ENCODE measurements at places on chromosomes 1 and 21. TPM values are rescaled to one million over a fixed set of nuclear protein-coding genes. Genes with fewer than 3 reads are reported as not detected.
A peak's percentile ranks its signal among the peaks of the same experiment; 100 is the strongest.

DNA sequence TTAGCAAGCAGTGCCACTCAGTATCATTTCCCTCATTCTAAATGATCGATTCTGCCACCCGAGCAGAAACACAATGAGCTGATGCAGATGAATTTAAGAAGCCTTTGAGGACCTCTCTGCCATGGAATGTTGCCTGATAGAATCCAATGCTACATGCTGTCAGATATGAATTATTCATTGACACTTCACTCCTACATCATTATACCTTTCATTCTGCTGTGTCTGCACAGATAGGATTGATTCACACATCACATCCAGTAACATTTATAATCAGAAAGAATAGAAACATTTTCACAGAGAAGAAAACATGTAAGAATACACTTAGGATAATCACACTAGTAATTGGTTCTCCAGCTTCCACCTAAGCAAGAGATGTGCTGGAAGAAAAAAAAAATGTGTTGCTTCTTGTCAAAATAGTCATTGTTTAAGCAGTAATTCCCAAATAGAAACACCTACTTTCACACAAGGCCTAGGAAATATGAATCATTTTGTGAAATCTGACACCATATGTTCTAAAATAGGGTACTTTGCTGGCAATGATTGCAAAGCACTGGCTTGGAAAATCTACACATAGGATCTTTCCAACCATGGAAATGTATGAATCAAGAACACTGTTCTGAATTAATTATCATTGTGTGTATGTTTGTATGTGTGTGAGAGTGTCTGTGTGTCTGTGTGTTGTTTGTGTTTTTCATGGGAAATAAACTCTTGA lies 110.1 kb downstream of the GRIK1 start:
- no peak for DNase-seq

DNA sequence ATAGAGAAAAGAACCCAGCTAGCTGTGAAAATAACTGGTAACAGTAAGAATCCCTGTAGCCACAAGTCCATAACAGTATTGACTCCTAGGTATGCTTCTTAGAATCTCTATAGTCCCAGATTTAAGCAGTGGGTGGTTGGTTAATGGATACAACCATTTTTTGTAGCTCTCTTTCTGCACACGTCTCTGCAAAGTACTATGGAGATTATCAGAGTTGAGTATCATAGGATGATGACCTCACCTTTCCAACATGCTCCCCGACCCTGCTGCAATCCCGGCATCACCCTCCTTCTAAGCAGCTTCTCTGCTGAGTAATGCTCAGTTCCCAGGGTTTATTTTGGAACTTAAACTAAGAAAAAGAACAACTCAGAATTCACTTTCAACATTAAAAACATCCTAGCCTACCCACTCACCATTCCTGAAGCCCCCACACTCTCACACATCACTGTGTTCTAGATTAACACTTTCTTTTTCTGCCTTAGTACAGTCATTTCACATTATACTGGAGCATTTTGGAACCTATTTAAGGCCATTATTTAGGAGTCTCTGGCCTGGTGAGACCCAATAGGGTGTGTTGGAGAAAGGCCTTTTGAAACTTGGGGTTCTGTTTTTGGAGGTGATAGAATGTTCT lies 2.7 kb downstream of the MLLT11 start:
- DNase-seq: no peak

DNA sequence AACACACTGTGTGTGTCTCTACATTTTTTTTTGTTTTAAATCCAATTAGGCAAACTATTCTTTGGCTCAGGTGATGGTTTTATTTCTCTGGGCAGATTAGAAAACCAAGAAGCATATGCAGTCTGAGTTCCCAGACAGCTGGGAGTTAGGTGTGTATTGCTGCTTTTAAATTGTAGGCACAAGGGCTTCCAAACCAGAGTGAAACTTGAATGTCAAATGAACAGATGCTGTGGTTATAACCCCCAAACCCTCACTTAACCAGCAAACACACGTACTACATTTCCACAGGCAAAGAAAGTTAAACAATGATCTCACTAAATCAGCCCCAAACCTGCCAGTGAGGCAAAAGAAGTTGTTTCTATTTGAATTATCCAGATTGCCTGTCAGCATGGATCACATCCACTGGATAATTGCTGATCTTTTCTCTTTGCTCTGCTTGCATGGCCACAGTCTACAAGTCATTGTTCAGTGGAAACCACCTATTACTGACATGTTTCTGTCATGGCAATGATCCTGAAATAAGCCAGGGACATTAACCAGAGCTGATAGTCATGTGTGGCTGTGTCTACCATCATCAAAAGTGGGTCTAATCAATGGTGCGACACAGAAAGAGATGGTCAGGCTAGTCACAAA lies 576.5 kb upstream of the PLXNA2 start:
- no peak for DNase-seq

DNA sequence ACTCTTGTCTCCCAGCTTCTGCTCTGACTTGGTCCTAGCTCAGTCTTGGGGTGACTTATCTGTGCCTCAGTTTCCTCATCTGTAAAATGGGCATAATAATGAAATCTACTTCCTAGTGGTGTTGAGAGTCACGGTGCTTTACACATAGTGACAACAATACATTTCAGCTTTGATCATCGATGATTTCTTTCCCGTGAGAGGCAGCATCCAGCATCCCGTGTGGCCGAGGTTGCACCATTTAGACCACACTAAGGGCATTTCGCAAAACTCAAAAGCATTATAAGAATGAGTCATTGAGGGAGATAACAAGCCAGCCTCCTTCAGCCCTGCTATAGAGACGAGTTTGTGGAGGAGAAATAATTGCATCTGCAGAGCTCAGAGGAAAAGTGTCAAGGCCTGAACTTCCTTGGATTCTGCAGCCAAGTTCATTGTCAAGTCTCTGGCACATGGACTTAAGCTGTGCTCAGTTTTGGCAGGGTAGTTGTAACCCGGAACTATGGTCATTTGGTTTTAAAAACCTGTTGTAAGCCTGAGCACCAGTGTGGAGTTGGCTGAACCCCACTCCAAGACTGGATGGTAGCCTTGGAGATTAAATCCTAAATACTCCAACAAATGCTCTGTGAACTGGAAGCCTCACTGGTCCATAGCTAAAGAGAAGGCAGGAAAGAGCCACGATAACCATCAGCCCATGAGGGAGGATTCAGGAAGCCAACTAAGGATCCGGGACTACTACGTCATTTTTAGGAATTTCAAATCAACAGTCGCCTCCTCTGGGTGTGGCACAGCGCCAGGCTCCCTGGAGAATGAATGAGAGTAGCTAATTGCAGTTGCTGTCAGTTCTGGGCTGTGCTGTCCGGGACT lies 64.2 kb downstream of the TCP10L start:
- peak; percentile 94 for DNase-seq

- DNase-seq: peak; percentile 26
Measured at GRCh38 chr1:199954699-199955098, 72.8 kb upstream of the NR5A2 start.

DNA sequence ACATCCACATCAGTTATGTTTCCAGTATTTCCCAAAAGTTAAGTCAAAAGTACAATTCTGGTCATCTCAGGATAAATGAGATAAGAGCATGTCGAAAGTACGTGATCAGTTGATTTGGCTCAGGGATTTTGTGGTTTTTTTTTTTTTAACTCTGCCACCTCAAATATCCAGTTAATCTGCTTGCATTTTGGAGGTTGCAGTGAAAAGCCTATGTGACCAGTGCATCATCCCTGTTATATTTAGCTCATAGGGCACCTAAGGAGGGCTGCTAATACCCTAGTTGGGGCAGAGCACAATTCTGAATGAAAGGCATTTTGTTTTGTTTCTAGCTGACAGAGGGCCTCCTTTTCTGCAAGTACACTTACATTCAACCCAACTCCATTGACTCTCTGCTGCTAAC lies 31.7 kb upstream of the RGS16 start:
- no peak for DNase-seq

GRCh38 chr1:15788624-15789301 lies 18.7 kb downstream of the UQCRHL start:
- DNase-seq: no peak

- no peak for DNase-seq
Measured at GRCh38 chr1:2494323-2494693, 18.2 kb downstream of the PLCH2 start.

GRCh38 chr1:239126884-239127283 lies 259.5 kb upstream of the CHRM3 start:
- no peak for DNase-seq

GRCh38 chr1:232382671-232383070 lies 247.3 kb downstream of the SIPA1L2 start:
- DNase-seq: no peak

DNA sequence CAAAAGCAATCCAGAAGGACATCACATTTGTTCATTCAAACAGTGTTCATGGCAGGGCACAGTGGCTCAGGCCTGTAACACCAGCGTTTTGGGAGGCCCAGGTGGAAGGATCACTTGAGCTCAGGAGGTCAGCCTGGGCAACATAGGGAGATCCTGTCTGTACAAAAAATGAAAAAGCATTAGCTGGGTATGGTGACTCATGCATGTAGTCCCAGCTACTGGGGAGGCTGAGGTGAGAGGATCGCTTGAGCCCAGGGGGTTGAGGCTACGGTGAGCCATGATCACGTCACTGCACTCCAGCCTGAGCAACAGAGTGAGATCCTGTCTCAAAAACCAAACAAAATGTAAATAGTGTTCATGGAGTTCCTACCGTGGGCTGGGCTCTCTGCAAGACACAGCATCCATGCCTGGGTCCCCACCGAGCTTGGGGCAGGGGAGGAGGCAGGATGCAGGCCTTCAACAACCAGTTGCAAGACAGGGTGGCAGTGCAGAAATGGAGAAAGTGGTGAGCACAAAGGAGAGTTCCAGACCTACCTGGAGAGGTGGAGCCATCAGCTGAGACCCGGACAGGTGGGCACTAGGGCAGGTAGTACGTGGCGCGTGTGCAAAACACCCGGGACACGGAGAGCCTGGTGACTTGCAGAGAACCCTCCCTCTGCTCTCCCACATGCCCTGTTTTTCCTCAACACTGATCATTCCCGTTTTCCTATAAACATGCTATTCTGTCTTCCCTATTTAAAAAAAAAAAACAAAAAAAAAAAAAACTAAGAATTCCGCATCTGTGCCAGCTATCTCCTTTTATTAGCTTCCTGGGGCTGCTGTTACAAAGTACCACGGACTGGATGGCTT lies 138.9 kb downstream of the TOMM20 start:
- no peak for DNase-seq

- no peak for DNase-seq
Measured at GRCh38 chr1:54095546-54096226, 42.3 kb downstream of the TCEANC2 start.

DNA sequence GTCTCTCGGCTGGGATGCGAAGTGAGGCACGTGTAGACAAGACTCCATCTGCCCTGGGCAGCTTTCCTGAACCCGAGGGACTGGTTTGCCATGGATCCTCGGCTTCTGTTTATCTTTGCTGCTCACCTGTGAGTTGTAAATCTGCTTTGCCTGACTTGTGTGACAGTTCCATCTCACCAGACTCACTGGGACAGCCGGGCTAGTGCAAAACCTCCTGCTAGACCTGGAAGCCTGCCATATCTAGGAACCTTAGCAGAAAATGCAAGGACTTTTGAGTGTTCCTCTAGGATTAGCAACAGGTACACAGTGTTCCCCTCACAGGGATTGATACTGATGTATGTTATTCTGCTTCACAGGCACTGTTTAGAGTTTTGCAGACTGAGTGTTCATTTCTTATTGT lies 218.6 kb downstream of the URB2 start:
- DNase-seq: no peak

- no peak for DNase-seq
Measured at GRCh38 chr1:113941245-113941559, 12.1 kb downstream of the HIPK1 start.

DNA sequence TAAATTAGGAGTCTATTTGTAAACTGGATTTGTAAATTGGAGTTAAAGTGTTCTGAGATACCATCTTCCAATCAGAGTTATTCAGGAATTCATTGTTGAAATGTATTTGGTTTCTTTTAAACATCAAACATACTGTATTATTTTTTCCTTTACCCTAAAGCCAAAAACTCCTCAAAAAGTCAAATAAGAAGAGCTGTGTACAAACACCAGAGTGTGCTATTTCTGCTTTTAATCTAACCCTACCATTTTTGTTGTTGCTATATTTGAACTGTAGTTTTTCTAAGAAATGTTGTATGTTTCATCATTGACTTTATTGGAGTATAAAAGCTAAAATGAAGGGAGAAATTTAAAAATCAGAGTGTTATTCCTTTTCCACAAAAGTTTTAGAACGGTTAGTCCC lies 35.8 kb downstream of the SLC30A7 start:
- no peak for DNase-seq

- peak; percentile 34 for DNase-seq
Measured at GRCh38 chr1:235253219-235253962, 74.6 kb downstream of the ARID4B start.

DNA sequence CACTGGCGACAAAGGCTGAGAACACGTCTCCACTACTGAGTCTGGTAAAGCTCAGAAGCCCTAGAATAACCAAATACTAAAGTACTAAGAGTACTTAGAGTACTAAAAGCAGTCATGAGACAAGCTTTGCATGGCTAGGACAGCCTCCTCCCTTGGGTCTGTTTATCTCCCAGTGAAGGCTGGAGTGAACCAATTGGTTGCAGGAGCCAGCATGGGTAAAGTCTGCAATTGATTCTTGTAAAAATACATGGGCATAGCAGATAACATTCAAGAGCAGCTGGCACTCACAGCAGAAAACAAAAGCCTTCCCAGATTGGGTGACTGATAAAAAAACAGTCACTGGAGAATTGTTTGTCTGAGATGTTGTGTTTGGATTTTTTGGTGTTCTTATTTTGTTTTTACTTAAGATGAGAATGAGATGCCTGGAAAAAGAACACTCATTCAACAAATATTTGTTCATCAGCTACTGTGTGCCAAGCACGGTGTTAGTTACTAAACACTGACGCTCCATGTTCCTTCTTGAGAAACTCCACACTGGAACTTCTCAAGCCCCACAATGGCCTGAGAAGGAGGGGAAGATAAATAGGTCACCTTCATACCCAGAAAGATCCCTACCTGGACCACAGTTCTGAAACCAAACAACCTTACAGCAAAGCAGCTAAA lies 3.7 kb downstream of the IRF6 start:
- DNase-seq: no peak

DNA sequence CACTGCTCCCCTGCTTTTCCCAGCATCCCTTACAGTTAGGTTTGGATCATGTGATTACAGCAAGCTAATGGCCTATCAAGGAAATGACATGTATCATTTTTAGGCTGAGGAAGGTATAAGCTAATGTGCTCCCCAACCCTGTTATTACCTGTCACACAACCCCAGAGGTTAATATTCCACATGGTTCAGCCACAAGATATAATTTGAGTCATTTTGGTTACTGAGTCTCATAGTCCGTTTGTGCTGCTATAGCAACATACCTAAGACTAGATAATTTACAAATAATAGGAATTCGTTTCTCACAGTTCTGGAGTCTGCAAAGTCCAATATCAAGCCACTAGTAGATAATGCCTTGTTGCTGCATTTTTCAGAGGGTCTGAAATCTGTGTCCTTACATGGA lies 29.1 kb upstream of the SLC16A1 start:
- DNase-seq: no peak

GRCh38 chr1:1591452-1591851 lies 8.5 kb downstream of the FNDC10 start:
- no peak for DNase-seq

- no peak for DNase-seq
Measured at GRCh38 chr1:11629184-11630016, 24.8 kb downstream of the FBXO2 start.

The SLC25A33 gene
- 3.8 TPM for total RNA-seq

The TRIM46 gene
- total RNA-seq: 0.22 TPM

The NT5C1A gene
- 39.6 TPM for total RNA-seq

The SLC35F3 gene
- not detected for total RNA-seq

The OR2T29 gene
- not detected for total RNA-seq

The RGS13 gene
- not detected for total RNA-seq

The FOXJ3 gene
- total RNA-seq: 35.1 TPM

The CNKSR1 gene
- total RNA-seq: 1.7 TPM

The C1orf105 gene
- 21.9 TPM for total RNA-seq

The FAM78B gene
- total RNA-seq: 3.8 TPM

The AHCYL1 gene
- total RNA-seq: 43.8 TPM

The RGS1 gene
- 0.59 TPM for total RNA-seq

Data from left ventricle myocardium superior (tissue), 1 donor.